ENCODE measurements at places on chromosomes 13 and 19.

DNA sequence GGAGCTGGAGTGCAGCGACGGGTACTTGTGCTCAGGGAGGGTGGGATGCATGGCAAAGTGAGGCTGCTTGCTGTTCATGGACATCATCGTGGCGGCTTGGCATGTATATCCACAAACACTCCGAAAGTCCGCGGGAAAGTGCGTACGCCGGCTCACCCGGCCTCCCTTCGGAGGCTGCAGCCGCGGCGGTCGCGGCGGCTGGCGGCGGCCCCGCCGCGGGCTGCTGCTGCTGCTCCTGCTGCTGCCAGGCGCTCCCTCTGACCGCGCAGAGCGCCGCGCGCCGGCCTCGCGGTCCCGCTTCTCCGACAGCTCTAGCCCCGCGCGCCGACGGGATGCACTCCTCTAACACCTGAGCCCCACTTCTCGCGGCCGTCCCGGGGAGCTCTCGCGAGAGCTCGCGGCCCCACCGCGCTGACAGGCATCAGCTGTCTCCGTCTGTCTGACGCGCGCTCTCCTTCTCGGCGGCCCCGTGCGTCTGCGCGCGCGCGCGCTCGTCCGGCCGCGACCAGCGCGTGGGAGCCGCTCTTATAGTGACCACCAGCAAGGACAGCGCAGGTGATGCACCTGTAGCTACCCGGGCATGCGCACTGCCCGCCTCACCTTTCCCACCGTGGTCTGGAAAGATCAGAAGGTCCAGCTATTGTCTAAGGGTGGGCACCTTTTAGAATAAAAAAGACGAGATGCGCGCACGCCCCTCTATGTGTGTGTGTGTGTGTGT lies at the start of gene POU4F1:
POU4F1 (minus strand) TSS at position 313 of the 718 bp plus-strand sequence; CDS start at position 87, 226 bp downstream.
- DNase-seq = no peak

DNA sequence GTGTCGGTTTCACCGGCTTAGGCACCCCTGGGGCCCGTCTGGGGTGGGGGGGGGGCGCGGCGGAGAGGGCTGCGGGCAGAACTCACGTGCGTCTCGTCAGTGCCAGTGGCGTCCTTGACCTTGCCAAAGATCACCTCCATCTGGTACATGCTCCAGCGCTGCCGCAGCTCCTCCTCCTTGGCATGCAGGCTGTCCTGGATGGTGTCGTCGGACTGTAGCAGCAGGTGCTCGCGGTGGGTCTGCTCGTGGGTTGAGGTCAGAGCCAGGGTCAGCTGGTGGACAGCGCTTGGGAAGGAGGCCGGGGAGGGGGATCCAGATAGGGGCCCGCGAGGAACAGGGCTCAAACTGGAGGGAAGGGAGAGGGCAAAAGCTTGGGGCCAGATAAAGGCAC lies 4.7 kb upstream of the RGL3 start:
- DNase-seq = no peak

DNA sequence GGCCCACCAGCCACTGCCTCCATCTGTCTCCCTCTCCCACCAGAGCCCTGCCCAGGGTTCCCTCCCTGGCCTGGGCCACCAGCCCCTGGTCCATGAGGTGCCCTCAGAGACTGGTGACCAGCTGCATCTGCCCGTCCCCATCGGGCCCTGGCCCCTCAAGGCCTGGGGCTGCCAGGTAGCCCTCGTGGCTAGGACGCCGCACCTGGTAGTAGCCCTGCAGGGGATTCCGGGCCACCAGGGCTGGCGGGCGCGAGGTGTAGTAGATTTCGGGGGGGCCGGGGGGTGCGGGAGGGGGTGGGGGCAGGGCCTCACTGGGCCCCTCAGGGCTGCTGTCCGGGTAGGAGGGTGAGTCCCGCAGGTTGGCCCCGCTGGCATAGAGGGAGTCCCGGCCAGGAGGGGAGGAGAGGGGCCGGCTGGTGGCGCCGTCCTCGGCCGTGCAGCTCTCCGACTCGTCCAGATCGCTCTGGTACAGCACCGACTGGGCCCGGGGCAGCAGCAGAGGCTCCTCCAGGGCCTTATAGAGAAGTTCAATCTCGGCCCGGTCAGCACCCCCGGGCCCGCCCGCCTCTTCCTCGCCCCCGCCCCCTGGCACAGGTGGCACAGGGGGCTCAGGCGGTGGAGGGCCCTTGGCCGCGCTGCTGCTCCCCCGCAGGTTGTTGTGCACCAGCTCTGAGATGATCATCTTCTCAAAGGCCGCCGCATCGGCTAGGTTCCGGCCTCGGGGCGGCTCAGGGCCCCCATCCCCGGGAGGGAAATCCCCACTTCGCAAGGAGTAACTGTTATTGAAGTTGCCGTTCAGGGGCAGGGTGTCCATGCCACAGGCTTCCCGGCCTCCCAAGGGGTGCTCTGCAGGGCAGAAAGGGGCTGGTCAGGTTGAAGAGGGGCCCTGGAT lies 14.6 kb upstream of the ASF1B start:
- DNase-seq = no peak

DNA sequence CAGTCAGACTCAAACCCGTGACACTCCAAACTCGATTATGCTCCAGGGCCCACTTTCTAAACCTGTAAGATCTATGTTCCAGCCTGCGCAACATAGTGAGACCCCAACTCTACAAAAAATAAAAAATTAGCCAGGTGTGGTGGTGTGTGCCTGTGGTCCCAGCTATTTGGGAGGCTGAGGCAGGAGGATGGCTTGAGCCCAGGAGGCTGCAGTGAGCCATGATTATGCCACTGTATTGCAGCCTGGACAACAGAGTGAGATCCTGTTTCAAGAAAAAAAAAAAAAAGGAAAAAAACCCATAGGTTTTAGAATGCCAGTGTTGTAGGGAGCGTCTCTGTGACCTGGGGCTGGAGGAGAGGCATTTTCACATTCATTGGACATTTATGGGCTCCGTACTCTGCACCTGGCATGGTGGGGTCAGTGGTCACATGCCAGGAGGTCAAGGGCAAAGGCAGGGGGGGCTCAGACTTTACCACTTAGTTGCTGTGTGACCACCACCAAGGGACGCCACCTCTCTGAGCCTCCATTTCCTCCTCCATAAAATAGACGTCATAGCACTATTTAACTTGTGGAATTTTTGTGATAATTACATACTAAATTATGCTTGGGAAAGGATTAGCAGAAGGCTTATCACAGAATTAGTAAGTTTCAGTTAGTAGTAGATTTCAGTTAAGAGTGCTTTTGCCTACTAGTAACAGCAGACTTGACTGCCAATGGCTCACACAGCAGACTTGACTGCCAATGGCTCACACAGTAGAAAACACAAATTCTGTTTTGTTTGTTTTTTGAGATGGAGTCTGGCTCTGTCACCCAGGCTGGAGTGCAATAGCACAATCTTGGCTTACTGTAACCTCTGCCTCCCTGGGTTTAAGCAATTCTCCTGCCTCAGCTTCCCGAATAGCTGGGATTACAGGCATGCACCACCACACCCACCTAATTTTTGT lies 5.9 kb downstream of the SELENOV start:
- DNase-seq = no peak

DNA sequence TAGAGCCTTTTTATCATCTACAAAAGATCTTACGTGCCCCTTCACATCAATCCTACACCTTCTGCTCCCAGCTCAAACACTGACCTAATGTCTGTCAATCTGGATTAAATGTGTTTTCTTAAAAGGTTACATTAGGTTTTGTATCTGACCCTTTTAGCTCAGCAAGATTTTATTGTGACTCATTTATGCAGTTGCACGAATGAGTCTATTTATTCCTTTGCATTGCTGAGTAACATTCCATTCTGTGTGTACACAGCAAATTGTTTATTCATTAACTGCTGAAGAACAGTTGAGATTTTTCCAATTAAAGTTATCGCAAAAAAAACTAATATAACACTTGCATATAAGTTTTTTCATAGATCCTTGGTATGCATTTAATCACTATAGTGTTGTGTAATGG lies 253.9 kb upstream of the GPC6 start:
- no peak for DNase-seq

GRCh38 chr19:38970664-38971532 lies 4.6 kb downstream of the FBXO17 start:
- DNase-seq = no peak

DNA sequence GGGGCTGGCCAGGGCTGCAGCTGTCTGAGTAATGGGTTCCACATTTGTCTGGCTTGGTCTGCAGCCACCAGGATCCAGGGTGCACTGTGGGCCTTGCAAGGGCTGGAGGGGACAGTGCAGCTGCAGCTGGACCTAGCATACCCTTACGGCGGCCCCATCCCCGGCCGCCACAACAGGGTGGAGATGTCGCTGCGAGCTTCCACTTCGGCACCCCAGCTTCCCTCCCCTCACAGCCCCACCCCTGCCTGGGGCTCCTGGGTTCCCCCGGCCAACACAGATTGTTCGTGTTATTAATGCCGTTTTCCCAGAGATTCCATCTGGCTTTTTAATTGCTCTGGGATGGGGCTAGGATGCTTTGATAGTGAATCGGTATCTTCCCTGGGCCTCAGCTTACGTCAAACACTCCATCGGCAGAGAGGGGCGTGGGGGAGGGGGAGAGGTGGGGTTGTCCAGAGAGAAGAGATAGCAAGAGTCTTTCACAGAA lies 5.8 kb downstream of the CEBPA start:
- DNase-seq = no peak

GRCh38 chr13:102369302-102369701 lies 32.5 kb downstream of the FGF14 start:
- DNase-seq = no peak

GRCh38 chr19:1213391-1214286 lies 8.1 kb downstream of the STK11 start:
- no peak for DNase-seq

DNA sequence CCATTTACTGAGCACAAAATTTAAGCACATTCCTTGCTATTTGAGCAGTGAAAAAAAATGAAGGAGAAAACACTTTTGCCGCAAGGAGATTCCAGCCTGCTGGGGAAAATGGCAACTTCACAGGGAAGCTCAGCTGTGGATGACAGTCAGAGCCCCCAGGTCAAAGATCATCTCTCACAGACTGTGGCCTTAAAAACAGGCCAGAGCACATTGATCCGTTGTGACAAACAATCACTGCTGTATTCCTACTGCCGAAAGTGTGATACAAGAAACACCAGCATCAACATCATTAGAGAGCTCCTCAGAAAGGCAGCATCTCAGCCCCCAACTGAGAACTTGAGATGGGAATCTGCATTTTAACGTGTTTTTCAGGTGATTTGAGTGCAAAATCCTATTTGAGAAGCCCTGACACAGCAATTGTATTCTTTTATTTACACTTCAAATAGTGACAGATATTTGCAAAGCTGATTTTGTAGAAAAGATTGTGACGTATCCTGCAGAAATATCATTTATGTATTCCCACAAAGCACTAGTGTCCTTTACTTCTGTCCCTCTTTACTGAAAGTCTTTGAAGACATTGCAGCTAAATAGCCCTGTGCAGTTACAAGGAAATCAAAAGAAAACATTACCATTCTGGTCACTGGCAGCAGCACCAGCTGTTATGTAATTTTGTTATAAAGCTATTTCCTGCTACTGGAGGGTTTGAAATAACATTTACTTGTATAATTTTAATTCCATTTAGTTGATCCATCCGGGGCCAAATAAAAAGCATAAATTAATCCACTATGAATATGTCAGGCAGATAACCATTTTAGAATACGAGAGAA lies 652.0 kb downstream of the LIG4 start:
- no peak for DNase-seq

DNA sequence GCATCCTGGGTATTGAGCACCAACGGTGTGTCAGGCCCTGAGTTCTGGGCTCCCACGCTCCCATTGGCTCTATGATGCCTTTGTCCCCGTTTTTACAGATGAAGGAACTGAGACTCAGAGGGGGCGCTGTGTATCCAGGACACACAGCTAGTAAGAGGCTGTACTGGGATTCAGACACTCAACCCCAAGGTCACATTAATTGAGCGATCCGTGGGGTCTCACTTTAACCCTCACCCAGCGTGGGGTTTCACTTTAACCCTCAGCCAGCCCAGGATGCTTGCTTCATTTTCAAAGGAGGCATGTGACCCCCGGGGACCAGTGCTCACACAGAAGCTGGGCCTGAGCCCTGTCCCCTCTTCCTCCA lies 42.6 kb downstream of the CYP4F22 start:
- no peak for DNase-seq

- no peak for DNase-seq
Measured at GRCh38 chr13:105153611-105154010, 1381.9 kb downstream of the EFNB2 start.

- DNase-seq = no peak
Measured at GRCh38 chr13:93502987-93503615, 276.5 kb downstream of the GPC6 start.

DNA sequence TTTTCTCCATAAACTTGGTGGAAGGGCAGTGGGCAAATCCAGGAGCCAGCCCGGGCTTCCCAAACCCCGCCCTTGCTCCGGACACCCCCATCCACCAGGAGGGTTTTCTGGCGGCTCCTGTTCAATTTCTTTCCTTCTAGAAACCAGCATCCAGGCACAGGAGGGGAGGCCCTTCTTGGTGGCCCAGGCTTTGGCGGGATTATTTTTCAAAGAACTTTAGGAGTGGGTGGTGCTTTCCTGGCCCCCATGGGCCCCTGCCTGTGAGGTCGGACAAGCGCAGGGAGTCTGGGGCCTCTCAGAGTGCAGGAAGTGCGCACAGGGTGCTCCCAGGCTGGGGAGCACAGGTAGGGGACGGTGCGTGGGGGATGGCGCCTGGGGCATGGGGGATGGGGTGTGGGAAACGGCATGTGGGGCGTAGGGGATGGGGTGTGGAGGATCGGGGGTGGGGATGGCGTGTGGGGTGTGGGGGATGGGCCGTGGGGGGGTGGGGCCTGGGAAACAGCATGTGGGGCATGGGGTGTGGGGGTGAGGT lies 396 bp downstream of the F7 start:
- no peak for DNase-seq

- no peak for DNase-seq
Measured at GRCh38 chr19:5595129-5595528, 27.4 kb upstream of the TINCR start.

DNA sequence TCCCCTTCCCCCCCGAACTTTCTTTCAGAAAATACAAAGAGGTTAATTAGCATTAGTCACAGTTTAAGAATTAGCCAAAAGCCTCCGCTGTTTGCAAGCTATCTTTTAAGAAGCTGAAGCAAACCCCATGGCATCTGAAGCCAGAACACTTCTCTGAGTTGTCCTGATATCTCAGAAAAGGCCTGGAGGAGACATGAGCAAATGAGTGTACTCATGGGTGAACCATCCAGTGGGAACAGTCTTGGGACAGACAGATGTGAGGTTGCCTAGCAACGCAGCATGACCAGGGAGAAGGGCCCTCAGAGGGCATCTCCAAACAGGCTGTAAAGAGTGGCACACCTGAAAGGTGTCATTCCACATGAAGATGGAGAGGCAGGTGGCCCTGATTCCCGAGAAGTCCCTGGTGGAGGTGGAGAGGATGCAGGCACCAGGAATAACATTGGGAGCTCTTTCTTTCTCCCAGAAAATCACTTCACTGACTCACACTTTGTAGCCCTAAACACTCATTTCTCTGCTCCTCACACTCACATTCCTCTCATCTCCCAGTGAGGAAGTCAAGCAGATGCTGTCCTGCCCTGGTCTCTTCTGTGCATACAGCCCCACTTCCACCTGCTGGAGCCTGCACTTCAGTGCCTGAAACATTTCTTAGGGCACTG lies 87.0 kb upstream of the TSHZ3 start:
- DNase-seq = no peak
